ENCODE measurements at places on chromosomes 3 and 15.

DNA sequence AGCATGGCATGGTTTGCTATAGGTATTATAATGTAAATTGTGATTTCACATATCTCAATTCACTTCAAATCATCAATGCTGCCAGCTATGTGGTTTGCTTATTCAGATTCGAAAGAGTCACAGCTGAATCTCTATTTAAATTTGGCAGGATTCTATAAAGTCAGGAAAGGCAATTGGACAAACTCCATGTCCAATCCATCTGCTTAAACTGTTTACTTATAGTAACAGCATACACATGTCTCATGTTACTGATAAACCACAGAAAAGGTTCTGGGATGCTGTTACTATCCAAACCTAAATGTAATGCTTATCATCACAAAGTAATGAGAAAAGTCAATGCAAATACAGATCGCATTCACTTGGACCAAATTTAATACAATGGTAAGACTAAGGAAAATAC is 229.7 kb downstream of the ISL2 start:
- DNase-seq: no peak

DNA sequence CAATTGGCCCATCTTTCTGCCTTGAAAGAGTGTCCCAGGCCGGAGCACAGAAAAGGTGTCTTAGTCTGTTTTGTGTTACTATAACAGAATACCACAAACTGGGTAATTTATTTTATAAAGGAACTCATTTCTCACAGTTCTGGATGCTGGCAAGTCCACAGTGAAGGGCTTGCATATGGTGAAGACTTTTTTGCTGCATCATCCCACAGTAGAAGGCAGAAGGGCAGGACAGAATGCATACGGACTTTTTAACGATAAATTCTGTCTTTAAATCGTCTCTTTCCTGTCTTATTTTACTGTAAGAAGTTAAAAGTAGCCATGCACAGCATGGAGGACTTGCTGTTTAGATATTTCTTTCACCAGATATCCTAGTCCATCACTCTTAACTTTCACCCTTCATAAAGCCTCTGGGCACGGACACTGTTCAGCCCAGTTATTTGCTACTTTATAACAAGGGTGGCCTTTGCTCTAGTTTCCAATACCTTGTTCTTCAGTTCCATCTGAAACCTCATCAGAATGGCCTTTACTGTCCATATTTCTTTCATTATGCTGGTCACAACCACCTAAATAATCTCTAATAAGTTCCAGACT is 10.3 kb upstream of the EIF1B start:
- DNase-seq: no peak

- DNase-seq: no peak
Measured at GRCh38 chr15:90529011-90529370, 732 bp upstream of the CRTC3 start.

- no peak for DNase-seq
Measured at GRCh38 chr3:125069452-125069851, 13.7 kb upstream of the HEG1 start.

DNA sequence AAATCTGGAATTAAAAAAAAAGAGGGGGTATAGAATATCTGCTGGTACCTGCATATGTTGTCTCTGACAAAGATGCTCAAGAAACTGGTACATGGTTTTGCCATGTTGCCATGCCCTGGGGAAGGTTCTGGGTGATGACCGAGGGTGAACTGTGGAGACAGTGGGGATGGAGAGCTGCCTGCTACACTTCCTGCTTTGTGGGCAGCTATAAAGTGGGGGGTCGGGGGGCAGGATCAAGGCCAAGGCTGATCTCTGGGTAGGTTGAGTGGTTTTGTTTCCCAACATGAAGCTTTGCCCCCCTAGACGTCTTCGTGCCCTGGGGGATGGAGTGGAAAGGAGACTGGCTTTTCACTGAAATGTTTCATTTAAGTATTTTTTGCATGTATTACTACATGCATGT is 74.6 kb downstream of the IQSEC1 start:
- DNase-seq: no peak

DNA sequence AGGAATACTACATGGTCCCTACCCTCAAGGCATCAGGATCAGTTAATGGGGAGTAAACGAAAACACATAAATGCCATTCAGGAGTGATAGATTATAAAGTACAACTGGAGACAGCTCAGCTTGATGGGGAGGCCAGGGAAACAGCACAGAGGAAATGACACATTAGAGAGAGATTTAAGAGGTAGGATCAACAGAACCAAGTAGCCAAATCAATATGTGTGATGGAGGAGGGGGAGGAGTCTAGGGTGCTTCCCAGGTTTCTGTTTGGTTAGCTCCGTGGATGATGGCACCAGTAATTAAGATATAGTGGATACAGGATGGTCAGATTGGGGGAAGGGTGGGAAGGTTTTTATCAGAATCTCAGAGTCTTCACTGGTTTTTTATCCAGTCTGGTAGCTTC is 229.5 kb upstream of the ROPN1 start:
- DNase-seq: no peak

DNA sequence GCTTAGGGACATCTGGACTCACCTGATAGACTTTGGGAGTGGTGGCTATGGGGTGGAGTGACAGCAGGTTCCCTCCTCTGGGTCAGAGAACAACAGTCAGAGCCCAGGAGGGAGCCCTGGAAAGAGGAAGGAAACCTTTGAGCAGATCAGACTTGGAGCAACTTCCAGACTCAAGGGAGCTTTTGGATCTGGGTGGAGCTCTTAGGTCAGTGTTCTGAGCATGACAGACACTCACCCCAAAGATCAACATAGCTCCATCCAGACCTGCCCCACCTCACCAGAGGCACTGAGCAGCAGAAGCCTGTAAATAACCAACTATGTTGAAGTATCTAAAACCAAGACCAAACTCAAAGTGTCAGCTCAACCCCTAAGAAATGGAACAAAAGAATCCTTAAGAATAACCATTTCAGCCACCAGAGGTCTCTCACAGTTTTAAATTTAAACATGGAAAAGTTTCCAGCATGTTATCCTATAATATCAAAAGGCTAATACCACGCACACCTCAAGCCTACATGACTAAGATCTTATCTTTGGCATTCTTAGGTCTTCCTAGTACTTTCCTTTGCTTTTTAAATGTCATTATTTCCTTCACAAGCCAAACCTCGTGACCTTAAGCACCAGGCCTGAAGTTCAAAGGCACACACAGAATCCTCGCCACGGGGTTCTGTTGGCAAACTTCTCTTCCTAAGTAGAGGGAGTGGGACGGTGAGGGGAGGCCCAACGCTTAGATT is 56.4 kb downstream of the UMPS start:
- no peak for DNase-seq

DNA sequence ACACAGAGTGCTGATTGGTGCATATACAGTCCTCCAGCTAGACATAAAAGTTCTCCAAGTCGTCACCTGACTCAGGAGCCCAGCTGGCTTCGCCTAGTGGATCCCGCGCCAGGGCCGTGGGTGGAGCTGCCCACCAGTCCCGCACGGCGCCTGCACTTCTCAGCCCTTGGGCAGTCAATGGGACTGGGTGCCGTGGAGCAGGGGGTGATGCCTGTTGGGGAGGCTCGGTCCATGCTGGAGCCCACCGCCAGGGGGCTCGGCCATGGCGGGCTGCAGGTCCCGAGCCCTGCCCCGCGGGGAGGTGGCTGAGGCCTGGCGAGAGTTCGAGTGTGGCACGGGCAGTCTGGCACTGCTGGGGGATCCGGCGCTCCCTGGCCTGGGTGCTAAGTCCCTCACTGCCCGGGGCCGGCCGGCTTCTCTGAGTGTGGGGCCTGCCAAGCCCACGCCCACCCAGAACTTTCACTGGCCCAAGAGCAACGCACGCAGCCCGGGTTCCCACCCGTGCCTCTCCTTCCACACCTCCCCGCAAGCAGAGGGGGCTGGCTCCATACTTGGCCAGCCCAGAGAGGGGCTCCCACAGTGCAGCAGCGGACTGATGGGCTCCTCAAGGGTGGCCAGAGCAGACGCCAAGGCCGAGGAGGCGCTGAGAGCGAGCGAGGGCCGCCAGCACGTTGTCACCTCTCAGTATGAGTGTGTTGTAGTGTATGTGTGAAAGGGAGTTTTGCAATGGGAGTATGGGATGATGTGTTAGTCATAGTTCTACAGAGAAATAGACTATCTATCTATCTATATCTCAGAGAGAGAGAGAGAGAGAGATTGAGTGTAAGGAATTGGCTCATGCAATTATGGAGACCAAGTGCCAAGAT is 69.0 kb downstream of the UBE2E2 start:
- DNase-seq: no peak

GRCh38 chr3:45180051-45180450 is 33.9 kb upstream of the CDCP1 start:
- no peak for DNase-seq

DNA sequence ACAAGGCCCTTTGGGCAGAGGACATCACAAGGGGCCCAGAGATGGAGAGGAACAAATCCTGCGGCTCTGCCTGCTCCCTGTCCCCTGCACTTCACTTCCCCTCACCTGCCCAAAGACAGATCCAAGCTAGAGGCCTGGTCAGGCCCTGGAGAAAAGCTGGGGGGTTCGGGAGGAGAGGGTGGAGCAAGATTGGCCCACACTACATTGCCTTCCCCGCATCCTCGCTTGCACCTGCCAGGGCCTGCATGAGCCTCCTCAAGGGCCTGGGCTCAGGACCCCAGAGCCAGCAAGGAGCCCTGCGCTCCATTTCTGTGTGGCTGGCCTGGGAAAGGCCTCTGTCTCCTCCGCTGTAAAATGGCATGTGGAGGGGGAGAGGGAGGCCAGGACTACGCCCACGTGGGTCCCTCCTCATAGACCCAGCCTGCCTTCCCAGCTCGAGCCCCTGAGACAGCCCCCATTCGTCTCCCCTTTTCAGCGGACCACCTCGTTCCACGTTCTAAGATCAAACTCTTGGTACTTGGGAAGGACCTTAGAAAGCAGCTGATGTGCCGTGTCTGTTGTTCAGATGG is 106.0 kb downstream of the HMG20A start:
- DNase-seq: no peak

DNA sequence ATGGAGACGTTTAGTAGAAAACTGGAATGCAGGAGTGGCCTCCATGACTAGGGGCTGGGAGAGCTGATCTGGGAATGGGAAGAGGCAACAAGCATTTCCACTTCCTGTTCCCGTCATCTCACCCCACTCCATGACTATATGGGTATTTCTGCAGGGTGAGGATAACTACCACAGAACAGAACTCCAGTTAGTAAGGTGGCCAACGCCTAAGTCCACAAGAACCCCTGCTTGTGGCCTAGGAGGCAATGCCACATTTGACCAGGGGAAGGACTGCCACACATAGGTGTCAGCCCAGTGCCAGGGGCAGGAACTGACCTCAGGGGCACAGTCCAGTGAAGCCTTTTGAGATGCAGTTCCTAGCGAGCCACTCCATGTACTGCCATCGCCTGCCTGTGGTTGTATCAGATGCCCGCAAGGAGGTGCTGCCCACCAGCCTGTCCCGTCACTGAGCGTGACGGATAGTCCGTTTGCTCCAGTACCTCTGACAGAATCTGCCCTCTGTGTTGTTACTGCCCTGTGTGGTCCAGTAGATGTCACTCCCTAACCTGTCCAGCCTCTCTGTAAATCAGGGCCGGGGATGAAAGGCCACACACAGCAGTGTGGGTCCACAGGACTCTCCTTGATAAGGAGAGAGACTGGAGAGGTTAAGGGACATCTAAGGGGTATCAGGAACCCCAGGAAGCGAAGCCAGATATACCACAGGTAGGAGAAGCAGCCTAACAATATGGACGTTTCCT is 3.5 kb upstream of the MTFMT start:
- peak; percentile 50 for DNase-seq

GRCh38 chr3:123449997-123450604 is 1.2 kb upstream of the ADCY5 start:
- DNase-seq: no peak

GRCh38 chr15:60172143-60172542 is 168.0 kb downstream of the FOXB1 start:
- DNase-seq: no peak

- DNase-seq: peak; percentile 5
Measured at GRCh38 chr3:45224824-45225464, 1.1 kb downstream of the TMEM158 start.

- DNase-seq: no peak
Measured at GRCh38 chr3:105828703-105829102, 40.1 kb downstream of the CBLB start.

DNA sequence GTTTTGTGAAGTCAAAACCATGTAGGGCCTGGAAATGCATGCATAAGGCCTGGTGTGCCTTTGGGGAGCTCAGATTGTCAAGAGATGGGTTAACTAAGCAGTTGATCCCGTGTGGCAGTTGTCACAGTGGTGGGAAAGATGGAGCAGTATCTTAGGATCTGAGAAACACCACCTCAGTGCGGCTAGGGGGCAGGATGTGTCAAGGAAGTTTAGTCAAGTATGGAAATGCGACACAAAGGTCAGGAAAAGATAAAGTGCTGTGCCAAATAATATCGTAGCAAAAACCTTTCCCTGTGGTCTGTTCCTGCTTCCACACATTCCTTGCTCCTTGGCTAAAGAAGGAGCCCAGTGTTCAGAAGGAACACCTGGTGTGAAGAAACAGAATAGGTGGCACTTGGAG is 396.4 kb downstream of the EDEM1 start:
- DNase-seq: no peak

DNA sequence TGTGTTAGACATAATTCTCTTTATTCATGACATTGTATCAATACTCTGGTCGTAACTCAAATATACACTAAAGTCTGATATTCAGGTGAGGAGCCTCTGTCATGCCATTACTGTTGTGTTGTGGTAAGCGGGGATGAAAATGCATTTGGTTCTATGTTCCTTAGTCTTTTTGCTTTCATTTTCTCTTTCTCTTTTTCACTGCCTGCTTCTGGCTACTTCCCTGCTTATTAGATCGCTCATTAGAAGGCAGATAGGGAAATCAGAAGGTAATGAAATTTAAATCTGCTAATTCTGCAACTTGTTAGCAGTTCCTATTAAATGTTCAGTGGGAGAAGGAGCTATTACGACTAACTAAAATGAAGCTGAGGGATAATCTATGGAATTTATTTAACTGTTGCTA is 345.0 kb downstream of the GRM7 start:
- no peak for DNase-seq

- no peak for DNase-seq
Measured at GRCh38 chr3:186842426-186843038, at the start of gene ADIPOQ. Gene ADIPOQ (plus strand): TSS chr3:186842710. CDS start chr3:186853059, 10,349 bp downstream.

Data from NCI-H774 (cell line).